ENCODE measurements at places on chromosomes 5 and 9. TPM values are rescaled to one million over a fixed set of nuclear protein-coding genes. Genes with fewer than 3 reads are reported as not detected.

PSD2 gene
- not detected for total RNA-seq

DNA sequence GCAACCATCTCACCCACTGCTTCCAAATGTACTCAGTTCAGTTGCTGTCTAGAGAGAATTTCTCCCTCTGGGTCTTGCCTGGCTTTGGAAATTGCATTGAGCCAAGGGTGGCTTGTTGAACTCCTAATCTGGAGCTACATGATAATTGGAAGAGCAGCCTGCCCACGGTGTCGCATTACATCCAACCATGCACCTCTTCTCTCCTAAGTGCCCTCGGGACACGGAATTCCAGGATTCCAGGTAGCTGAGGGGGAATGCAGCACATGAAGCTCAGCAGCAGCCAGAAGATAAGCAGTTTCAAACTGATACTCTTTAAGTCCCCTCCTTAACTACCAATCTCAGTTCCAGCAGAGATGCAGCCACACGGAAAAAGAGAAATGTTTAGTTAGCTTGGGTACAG is 509.4 kb upstream of the KLF4 start:
- DNase-seq, result no peak

PCDHGC4 gene
- 6.0 TPM for total RNA-seq

DNA sequence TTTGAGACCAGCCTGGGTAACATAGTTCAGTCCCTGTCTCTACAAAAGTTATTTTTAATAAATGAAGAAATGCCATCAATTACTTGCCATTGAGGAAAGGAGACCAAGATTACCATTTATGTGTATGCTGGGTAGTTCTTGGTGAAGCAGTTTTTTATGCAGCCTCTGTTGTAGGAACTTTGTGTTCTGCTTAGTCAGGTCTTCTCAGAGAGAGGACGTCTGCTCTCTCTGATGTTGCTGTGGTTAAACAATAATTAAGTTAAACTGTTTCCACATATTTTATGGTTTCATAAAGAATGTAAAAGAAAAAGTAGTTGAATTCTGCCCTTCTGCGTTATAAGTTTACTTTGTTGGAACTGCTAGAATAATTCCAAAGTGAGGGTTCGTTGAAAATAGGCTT is 210.5 kb downstream of the KDM4C start:
- DNase-seq, result no peak

DNA sequence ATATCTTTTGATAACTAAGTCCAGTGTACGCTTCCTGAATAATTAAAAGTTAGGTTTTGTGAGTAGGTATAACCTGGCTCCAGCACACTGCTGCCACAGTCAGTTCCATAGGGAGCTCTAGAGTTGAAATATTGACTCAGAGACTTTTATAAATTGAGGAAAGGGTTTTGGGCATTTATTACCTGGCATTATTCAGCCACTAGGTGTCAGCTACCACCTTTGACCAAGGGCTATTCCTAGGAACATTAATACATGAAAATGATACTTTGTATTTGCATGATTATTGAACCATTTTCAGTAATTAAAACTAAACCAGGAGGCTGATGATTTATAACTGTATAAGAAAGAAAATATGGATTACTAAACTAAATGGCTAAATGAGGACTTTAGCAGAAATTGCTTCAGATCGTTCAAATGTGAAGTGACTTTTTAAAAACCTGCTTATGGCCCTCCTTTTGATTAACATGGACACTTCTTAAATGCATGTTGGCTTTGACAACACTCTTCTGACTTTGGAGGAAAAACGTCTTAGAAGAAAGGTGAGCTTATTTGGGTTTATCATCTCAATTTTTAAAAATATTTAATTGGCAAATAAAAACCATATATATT is 83.0 kb downstream of the SMC2 start:
- DNase-seq, result no peak

GRCh38 chr9:112378328-112379176 is 1.4 kb upstream of the HSDL2 start:
- DNase-seq, result no peak

DNA sequence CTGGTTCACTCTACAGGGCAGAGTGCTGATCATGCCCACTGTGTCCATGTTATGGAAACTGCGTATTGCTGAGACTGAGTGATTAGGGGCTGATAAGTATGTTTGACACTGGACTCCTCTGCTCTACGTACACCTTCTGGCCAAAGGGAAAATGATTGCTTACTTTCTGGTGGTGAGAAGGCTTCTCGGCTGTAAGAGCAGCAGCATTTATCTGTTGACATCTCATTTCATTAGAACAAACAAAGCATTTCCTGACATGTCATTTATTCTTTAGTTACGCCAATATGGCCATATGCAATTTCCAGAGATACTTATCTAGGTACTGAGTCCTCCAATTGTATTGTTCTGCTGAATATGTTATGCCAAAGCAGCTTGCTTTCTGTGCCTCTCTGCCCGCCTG is 5.6 kb downstream of the FAXDC2 start:
- DNase-seq, result no peak

DNA sequence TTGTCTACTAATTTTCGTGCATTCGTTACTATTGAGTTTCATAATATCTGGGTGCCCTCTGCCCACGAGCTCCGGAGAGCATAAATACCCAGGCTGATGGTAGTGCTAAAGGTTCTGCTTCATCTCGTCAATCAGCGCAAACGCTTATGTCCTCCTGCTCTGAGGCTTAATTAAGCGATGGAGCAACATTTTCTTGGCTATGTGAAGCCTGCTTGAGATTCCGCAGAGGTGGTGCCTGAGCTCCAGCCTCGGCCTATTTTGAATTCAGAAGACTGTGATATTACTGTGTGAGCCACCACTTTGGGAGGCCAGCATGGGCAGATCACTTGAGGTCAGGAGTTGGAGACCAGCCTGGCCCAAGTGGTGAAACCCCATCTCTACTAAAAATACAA is 44.8 kb downstream of the ANXA2R start:
- DNase-seq, result no peak

DNA sequence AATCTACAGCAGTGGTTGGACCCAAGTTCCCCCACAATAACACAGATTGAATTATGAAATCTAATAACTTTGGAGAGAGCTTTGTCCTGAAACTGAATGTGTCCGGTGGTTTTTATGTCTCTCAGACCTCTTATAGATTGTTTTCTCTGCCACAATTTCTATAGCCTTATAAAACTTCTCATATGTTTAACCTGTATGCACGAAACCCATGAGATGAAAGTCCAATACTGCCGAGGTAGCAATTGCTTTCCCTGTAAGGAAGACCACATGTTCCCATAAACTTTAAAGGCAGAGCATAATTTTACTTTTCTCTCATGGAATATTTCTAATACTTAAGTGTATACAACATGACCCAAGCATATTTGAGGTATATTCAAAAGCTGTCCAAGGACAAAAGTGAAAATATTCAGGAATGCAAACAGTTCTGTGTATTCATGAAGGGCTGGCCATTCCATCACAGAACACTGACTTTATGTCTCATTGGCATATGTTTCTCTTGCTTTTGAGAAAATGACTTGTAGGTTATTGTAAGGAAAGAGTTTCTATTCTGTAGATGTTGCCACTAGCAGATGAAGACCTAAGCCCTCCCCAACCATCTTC is 94.4 kb upstream of the TLE4 start:
- no peak for DNase-seq

BAG1 gene
- total RNA-seq, result 54.7 TPM

DNA sequence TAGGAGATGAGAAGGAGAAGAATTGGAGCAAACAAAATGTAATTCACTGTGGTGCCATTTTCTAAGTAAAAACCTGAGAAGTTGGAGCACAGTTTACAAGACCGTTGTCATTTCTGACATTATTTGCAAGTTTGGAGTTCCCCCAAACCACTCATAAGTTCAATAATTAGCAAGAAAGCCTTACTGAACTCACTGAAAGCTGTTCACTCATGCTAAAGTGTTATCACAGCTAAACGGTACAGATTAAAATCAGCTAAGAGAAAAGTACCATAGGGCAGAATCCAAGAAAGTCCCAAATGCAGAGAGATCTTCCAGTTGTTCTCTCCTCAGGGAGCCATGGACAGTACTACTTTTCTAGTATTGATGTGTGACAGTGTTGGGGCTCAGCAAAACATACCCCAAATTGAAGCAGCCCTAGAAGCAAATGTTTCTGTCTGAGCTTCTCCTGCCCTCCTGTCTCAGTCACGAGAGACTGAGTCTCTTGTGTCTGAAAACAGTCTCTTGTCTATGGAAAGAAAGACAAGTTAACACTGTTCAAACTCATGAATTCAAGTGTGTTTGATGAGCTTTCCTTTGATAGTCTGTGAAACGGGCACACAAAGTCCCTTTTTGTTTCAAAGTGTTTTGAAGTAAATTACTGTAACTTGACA is 221.2 kb downstream of the GABRG2 start:
- no peak for DNase-seq

- no peak for DNase-seq
Observed at GRCh38 chr9:1272488-1272887, 222.3 kb downstream of the DMRT2 start.

UNC5A gene
- total RNA-seq, result 0.15 TPM

GRCh38 chr9:134273647-134274046 is 52.6 kb upstream of the RXRA start:
- no peak for DNase-seq

All from breast epithelium (tissue), 4 donors.